ENCODE measurements at places on chromosomes 16 and 17.

DNA sequence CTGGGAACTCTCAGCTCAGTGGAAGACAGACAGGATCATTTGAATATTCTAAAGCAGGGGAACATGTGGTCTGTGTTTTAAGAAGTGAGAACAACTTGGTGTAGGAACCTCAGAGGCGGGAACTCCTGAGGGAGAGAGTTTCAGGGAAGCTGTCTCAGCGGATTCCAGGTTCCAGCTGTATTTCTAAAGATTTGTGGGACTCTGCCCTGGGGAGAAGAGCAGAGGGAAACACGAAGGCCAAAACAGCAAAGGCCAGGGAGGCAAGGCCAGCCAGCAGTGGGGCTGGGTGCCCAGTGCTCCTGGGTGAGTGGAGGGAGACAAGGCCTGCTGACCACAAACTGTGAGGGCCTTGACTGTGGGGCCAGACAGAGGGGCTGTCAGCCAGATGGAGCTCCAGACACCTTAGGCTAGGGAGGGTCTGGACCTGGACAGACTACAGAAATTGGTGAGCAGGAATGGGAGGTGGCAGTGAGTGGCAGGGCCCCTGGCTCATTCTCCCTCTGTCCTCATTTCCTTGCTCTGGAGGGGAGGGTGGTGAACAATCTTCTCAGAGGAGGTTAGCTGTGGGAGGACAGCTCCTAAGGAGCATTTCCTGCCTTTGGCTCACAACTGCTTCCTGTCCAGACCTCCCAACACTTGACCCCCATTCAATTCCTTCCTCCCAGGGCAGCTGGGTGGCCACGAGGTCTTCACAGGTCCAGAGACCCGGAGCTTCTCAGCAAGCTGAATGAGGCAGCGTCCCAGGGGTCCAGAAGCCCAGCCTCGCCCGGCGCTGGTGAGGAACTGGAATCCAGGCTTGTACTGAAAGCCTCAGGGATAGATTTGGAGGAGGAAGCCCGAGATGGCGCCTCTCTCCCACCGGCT is 21.0 kb upstream of the FZD2 start:
- no peak for DNase-seq

DNA sequence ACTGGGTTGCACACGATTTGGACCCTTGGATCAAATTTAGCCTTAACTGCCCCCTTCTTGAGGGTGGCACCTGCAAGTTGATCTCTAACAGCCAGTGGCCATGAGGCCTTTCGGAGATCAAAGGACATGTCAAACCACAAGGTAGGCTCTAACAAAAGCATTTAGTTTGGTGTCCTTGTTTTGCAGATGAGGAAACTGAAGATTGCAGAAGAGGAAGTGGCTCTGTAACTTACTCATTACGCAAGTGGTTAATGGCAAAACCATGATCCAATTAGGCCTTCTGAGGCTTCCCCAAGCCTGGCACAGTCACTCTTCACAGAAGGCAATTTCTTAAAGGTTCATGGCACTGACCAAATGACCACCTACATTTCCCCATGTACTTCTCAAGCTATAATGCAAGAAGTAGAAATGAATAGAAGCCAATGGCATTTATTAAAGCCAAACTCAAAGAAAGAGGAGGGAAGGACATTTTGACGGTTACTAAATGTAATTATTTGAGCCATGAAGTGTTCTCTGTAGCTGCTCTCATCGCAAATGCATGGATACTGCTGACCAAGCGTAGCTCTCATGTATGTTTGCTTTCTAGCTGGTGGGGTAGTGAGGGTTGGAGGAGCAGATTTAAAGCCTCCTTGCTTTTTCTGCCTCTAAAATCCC is 32.8 kb upstream of the ABCC12 start:
- no peak for DNase-seq

DNA sequence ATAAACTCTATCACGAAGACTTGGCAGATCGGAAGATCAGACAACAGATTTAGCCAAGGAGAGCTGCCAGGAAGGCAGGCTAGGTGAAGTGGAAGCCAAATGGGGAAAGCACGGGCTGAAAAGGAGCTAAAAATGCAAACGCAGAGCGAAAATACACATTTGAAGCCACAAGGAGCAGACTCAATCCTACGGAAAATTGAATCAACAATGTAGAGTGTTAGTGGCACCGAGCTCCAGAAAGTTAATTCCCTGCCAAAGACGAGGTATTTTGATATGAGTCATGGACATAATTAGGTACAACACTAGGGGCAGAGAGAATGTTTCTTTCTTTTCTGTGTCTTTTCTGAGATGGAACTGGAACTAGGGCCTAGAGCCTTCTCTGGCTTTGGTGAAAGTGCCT is 20.7 kb downstream of the GSG1L start:
- no peak for DNase-seq

- no peak for DNase-seq
These were observed 34.3 kb downstream of the SMURF2 start for GRCh38 chr17:64627797-64628196.

GRCh38 chr17:27670791-27671590 is 40.0 kb downstream of the LGALS9 start:
- DNase-seq: no peak

GRCh38 chr16:9996221-9996620 is 186.0 kb downstream of the GRIN2A start:
- no peak for DNase-seq

- no peak for DNase-seq
These were observed 10.6 kb downstream of the RSPRY1 start for GRCh38 chr16:57196753-57197152.

- no peak for DNase-seq
These were observed 52.6 kb downstream of the PIMREG start for GRCh38 chr17:6496640-6497441.

GRCh38 chr17:1563786-1564613 is 1.4 kb upstream of the PITPNA start:
- DNase-seq: no peak

- DNase-seq: no peak
These were observed 26.7 kb downstream of the ZNF276 start for GRCh38 chr16:89748076-89748475.

DNA sequence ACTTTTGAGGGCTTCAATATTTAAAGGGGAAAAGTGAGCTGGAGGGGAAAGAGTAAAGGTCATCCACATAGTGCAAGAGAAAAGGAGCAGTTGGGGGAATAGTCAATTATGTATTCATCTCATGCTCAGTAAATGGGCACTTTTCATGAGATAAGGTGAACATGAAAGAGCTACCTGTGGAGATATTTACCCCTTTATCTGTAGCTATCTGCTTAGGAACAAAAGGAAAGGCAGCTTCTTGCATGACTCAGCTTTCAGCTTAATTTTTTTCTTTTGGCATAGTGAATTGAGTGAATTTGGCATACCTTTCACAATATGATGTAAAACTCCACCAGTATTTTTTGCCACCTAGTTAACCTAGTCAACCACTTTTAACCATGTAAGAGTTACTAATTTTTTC is 26.4 kb downstream of the CPD start:
- DNase-seq: no peak

- no peak for DNase-seq
These were observed 18.9 kb downstream of the LGALS9 start for GRCh38 chr17:27649929-27650328.

DNA sequence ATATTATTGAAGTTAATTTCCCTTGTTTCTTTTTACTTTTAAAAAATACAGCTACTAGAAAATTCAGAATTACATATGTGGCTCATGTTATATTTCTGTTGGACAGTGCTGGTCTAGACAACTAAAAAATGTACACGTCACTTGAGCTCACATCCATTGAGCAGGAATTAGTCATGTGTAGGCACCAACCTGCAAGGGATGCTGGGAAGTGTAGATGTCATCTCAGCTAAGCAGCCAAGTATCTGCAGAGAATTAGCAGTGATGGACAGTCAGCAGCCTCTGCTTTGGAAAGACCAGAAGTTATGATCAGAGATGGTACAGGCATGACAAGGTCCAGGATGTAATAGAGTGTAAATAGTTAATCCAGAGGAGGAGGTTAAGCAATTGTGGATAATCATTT is 87.1 kb upstream of the HS3ST2 start:
- DNase-seq: no peak

GRCh38 chr17:73379826-73380225 is 68.0 kb upstream of the CDC42EP4 start:
- no peak for DNase-seq

GRCh38 chr16:82882226-82882625 is 255.5 kb downstream of the CDH13 start:
- DNase-seq: no peak

GRCh38 chr17:39166437-39167335 is 725 bp upstream of the ARL5C start:
- no peak for DNase-seq

- DNase-seq: no peak
These were observed 18.6 kb downstream of the BRCA1 start for GRCh38 chr17:43106552-43106951.

- DNase-seq: no peak
These were observed 1.1 kb downstream of the OVCA2 start for GRCh38 chr17:2042933-2043332.

DNA sequence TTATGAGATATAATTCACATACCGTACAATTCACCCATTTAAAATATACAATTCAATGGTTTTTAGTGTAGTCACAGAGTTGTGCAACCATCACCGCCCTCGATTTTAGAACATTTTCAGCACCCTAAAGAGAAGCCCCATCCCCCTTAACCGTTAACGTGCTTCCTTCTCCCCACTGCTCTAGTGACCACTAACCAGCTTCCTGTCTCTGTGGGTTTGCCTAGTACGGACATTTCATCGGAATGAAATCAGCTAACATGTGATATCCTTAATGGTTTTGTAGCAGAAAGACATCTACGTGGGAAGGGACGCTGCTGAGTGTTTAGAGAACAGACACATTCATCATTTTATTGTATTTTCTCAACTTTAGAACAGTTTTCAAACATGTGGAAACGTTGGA is 80.8 kb upstream of the HSBP1 start:
- no peak for DNase-seq

DNA sequence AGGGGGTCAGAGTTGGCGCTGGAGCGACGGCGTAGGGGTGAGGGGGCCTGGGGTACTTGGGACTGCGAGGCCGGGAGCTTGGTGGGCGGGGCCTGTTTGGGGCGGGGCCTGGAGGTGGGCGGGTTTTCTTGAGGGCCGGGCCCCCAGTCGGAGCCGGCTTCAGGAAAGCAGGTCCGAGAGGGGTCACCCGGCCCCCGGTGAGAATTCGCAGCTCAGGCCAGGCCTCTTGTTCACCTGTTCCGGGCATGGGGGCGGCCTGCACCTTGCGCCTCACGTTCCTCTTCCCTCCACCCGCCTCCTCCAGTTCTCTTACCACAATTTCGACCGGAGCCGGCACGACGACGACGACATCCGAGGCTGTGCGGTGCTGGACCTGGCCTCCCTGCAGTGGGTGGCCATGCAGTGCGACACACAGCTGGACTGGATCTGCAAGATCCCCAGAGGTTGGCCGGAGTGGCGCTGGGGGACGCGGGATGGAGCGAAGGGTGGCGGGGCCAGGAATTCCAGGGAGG is 52.5 kb downstream of the MRC2 start:
- DNase-seq: no peak

GRCh38 chr16:11774065-11774626 is 22.9 kb downstream of the ZC3H7A start:
- DNase-seq: no peak

DNA sequence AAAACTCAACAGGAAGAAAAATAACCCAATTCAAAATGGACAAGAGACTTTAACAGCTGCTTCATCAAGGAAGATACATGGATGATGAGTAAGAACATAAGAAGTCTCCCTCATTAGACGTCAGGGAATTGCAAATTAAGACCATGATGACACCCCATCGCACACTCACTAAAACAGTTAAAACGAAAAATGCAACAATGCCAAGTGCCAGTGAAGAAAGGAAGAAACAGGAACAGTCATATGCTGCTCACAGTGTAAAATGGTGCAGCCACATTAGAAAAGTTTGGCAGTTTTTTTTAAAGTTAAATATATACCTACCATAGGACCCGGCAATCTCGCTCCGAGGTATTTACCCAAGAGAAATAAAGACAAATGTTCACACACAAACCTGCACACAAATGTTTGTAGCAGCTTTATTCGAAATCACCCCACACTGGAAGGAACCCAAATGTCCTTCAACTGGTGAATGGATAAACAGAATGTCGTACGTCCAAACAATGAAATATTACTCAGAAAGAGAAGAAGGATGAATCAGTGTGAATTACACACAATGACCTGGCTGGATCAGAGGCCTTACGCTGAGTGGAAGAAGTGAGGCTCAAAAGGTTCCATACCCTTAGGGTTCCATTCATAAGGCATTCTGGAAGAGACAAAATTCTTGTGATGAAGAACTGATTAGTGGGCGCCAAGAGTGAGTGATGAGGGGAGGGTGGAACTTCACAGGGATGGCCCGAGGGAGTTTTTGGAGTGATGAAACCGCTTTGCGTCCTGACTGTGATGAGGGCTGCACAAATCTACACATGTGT is 110.3 kb downstream of the C16orf95 start:
- DNase-seq: no peak

- no peak for DNase-seq
These were observed 10.4 kb upstream of the WFDC1 start for GRCh38 chr16:84284154-84284722.

GRCh38 chr16:86045591-86045971 is 146.6 kb downstream of the IRF8 start:
- DNase-seq: no peak

DNA sequence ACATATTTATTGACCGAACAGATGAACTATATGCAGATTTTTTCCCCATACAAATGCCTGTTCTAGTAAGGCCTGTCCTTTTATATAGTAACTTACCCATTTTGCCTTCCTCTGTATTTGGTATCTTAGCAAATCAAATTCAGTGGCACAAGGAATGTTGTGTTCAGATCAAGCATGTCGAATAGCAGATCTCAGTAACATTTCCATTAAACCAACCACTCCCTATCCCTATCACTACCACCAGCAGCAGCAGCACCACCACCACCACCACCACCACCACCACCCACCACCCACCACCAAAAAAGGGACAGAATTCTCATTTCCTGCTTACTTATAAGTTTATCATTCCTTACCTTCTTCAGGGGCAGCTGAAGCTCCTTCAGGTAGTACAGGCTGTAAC is 94.7 kb downstream of the TRIM37 start:
- DNase-seq: no peak

DNA sequence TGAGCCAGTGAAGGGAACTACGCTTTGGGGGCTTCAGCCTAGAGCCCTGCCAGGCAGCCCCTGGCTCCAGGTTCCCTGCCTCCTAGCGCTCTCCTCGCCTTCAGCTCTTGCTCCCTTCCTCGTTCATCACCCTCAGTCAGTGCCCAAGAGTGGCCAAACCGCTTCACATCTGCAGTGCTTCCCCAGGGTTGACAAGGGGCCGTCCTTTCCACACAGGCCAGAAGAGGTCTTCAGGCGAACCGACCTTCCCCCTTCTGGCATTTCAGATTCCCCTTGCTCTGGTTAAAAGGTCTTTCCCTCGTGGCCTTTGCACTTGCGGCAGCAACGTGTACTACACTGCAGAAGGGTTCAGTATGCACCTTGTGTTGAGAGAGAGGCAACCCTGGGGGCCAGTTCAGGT is 4.1 kb downstream of the RASD1 start:
- DNase-seq: no peak

- DNase-seq: no peak
These were observed 23.3 kb downstream of the MEAK7 start for GRCh38 chr16:84481051-84481735.

GRCh38 chr16:54595621-54596020 is 309.0 kb upstream of the IRX3 start:
- no peak for DNase-seq

Data from activated effector memory CD4-positive, alpha-beta T cell treated with Interleukin-2 at 50 U/mL for 16 hours (primary cell).